Fibroblast of skin of right biceps (primary cell): ENCODE measurements at places on chromosomes 16 and 17.

- DNase-seq: no peak
Measured at GRCh38 chr16:84026606-84027005, 16.0 kb downstream of the SLC38A8 start.

GRCh38 chr16:8818504-8819270, 21.0 kb downstream of the PMM2 start:
- no peak for DNase-seq

DNA sequence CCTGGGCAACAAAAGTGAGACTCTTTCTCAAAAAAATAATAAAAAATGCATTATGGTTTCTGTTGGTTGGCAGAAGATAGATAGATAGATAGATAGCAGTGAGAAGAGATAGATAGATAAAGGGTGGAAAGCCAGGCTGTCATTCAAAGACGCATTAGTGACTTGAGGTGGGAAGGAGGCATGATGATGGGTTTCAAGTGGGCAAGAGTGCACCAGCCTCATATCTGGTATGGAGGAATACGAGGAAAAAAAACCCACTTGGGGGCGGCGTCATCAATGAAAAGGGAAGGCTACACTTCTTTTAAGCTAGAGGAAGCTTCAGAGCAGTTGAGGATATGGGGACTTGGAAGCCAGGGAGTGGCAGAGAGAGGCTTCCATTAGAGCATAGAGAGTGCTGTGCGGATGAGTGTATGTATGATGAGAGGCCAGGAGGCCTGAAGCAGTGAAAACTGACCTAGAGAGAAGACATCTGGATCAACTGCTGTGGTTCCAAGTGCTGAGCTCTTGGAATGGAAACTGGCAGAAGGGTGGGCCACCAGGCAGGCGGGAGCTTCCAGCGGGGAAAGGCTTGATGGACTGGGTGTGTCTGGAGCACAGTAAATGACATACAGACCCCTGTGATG, 31.8 kb downstream of the CEP95 start:
- DNase-seq: no peak

GRCh38 chr17:47810200-47810821, 11.3 kb downstream of the OSBPL7 start:
- peak; percentile 88 for DNase-seq

DNA sequence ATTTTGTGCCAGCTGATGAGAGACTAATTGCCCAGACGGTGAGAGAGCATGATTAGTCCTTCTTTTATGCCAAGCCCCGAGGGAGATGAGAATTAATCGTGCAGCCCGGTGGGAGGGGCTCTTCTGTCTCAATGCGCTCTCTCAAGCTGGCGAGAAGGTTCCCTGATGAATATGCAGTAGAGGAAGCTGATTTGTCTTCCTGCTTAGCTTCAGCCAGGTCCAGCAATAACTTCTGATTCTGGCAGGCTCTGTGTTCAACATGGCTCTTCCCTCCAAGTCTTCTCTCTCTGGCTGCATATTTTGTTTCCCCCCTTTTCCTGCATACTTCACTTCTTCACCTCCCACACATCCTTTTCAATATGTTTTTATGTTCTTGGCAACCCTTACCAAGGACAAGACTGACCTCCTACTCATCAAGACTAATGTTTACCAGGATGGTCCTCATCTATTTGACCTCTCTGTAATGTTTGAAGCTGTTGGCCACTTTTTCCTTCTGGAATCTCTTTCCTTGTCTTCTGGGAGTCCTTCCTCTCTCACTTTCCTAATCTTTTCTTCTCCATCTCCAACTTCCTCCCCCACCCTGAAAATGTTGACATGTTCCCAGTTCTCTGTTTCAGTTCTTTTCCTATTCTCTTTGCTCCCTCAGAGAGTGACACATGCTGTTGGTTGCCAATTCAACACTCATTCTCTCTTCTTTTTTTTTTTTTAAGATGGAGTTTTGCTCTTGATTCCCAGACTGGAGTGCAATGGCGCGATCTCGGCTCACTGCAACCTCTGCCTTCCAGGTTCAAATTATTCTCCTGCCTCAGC, 33.1 kb downstream of the ARL4D start:
- DNase-seq: peak; percentile 33

GRCh38 chr17:47808036-47808829, 13.4 kb downstream of the OSBPL7 start:
- no peak for DNase-seq

DNA sequence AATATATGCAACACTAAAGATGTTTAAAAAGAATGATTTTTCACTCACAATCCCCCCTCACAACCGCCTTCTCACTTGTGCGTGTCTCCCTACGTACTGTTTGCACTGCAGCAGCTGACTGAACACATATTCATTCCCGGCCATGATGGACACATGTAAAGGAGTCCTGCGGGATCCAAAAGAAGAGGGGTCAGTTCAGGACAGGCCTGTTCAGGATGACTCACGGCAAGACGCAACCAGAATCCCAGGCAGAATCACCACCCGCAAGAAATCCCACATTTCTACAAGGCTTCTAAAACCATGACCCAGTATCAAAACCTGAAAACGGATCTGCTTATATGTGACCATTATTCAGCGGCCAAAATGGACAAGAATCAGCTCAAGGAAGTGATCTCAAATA, 52.3 kb downstream of the CYB5D2 start:
- DNase-seq: peak; percentile 51

GRCh38 chr17:9860851-9861250, 35.1 kb downstream of the GLP2R start:
- no peak for DNase-seq

DNA sequence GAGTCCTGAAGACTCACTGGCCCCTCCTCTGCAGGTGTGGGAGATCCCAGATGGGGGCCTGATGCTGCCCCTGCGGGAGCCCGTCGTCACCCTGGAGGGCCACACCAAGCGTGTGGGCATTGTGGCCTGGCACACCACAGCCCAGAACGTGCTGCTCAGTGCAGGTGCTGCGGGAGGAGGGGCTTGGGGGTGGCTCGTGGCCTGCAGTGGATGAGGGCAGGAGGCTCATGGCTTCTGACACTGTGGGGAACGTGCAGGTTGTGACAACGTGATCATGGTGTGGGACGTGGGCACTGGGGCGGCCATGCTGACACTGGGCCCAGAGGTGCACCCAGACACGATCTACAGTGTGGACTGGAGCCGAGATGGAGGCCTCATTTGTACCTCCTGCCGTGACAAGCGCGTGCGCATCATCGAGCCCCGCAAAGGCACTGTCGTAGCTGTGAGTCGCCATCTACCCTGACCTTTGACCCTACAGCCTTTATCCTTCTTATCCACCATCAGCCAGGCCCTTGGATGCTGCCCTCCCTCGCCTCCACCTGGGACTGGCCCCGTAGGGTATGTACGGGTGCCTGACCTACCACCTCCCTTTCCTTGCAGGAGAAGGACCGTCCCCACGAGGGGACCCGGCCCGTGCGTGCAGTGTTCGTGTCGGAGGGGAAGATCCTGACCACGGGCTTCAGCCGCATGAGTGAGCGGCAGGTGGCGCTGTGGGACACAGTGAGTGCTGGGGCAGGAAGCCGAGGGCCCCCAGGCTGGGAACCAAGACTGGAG, 3.6 kb downstream of the CORO1A start:
- DNase-seq: peak; percentile 40

DNA sequence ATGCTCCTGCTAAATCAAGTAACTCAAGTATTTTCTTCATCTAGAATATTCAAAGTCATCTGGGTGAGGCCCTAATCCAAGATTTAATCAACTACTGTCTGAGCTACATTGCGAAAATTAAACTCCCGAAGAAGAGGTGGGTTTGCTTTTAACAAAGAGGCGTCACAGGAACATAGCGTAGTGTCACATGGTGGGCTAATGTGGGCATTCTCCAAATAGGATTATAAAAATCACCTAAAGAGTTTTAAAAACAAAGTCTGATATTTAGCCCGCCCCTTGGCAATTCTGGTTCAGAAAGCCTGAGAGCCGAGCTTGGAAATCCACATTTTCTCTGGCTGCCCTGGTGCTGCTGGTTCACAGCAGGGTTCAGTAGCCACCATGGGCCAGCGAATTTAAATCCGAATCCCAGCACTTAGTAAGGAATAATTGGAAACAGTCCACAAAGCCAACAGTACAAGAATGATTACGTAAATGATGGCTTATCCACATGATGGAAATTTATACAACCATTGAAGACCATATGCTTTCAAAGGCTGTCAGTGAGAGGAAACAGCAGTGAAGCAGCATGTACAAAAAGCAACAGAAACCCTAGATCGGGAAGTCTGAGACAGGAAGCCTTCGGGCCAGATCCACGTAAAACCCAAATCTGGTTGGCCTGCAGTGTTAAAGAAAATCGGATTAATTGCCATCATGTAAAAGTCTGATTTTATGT, 8.8 kb downstream of the PMM2 start:
- DNase-seq: no peak

- no peak for DNase-seq
Measured at GRCh38 chr17:77700165-77700881, 258.2 kb upstream of the TNRC6C start.

DNA sequence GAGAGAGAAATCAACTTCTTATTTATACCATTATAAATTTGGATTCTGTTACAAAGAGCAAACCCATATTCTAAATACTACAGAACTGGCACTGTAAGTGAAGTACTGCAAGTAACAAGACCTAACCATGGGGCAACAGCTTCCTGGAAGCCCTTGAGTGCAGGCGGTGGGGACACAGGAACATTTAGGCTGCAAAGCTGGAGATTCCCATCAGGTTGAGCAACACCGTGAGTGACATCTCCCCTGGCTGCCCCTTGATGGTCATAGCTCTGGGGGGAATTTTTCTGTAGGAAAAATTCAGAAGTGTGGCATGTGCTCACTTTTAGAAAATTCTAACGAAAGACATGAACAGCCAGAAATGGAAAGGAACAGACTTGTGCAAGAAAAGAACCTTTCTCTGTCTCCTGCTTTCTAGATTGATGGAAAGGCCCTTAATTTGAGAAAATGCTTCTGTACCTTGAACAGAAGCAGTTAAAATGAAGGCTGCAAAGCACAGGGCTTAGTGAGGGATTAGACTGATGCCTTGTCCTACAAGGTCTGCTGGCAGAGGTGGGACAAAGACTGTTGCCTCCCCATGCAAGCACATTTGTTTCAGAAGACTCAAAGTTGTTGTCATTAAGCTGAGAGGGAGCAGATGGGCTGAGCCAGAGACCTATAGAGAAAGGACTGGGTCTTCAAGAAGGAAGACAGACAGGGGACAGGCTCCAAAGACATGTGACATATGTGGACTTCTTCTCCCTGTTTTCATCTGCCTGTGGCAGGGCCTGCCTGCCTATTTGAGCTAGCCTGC, 380.8 kb downstream of the SLC39A11 start:
- DNase-seq: no peak

DNA sequence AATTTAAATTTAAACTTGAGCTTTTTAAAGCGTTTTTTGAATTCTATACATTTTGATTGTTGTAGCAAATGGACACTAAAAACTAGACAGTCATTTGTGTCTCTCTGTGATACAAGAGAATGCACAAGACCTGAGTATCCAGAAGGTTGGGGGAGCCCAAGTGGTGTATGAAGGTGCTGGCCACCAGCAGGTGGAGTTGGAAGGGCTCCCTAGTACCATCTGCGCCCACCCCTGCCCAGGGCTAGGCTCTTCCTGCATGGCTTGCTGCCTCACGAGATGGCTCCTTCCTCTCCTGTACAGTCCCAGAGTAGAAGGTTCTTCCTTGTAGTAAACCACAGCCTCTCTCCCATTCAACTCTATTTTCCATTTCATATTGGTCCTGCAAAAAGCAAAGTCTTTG, 17.0 kb downstream of the GID4 start:
- DNase-seq: no peak

GRCh38 chr16:89506791-89507191, 1.4 kb upstream of the SPG7 start:
- DNase-seq: no peak
